ENCODE measurements at places on chromosomes 12 and 14.

DNA sequence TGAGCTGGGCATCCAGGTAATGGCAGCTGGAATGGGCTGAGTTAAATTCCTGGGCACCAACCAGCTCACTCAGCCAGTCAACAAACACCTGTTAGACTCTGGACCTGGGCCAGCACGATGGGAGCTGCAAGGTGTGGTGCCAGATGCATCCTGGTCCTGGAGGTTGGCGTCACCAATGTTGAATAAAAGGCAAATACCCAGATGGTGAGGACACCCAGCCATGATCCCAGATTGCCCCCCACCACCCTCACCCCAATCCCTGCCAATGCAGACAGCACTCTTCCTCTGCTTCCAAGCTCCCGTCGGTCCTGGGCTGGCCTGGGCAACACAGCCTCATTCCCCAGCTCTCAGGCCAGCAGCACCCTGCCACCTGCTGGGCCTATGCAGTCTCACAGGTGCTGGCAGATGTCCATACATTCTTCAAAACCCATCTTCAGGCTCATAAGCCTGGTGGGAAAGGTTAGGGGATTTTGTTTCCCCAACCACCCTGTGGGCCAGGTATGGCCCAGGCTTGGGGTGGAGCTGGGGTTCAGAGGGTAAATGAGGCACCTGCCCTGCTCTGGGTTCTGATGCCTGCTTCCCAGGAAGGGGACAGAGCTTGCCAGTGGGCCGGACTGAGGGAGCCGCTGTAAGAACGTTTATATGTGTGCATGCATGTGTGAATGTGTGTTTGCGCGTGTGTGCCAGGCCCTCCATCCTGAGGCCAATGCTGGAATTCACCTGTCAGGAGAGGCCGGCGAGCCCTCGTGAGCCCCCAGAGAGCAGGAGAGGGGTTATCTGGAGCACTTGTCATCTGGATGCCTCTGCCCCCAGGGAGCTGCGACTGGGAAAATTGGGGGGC, 58.0 kb downstream of the LGMN start:
- DNase-seq, result no peak

DNA sequence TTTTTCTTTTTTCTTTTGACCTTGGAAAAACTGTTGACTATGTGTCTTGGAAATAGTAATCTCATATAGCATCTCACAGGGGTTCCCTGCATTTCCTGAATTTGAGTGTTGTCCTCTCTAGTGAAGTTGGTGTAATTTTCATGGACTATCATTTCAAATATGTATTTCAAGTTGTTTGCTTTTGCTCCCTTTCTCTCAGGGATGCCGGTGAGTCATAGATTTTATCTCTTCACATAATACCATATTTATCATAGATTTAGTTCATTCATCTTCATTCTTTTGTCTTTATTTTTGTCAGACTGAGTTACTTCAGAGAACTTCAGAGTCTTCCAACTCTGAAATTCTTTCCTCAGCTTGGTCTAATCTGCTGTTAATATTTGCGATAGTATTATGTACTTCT, 1320.6 kb downstream of the LRFN5 start:
- no peak for DNase-seq

- DNase-seq, result peak; percentile 36
These were observed 17.9 kb downstream of the ZDHHC22 start for GRCh38 chr14:77123381-77124325.

DNA sequence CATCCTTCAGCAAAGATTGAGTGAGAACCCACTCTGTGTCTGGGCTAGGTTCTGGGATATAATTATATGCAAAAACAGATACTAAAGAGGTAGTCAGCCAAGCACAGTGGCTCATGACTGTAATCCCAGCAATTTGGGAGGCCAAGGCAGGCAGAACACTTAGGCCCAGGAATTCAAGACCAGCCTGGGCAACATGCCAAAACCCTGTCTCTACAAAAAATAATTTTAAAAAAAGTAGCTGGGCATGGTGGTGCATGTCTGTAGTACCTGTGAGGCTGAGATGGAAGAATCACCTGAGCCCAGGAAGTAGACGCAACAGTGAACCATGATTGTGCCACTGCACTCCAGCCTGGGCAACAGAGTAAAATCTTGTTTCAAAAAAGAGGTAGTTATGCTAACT, 237.5 kb upstream of the HMGA2 start:
- DNase-seq, result no peak

DNA sequence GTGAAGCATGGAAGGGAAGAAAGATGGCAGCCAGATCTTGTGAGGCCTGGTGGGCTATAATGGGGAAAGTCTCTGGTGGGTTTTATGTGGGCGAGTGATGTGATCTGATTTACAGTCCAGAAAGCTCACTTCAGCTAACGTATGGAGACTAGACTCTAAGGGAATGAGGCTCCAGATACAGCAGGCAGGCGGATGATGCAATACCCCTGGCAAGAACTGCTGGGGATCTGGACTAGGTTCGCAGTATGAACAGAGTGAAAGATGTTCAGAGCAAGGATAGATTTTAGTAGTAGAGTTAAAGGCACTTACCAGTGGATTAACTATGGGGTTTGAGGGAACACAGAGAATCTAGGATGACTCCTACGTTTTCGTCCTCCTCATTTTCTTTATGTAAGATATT, 253.1 kb downstream of the ANO2 start:
- no peak for DNase-seq

- DNase-seq, result no peak
These were observed 128.3 kb upstream of the PRMT8 start for GRCh38 chr12:3362737-3363136.

DNA sequence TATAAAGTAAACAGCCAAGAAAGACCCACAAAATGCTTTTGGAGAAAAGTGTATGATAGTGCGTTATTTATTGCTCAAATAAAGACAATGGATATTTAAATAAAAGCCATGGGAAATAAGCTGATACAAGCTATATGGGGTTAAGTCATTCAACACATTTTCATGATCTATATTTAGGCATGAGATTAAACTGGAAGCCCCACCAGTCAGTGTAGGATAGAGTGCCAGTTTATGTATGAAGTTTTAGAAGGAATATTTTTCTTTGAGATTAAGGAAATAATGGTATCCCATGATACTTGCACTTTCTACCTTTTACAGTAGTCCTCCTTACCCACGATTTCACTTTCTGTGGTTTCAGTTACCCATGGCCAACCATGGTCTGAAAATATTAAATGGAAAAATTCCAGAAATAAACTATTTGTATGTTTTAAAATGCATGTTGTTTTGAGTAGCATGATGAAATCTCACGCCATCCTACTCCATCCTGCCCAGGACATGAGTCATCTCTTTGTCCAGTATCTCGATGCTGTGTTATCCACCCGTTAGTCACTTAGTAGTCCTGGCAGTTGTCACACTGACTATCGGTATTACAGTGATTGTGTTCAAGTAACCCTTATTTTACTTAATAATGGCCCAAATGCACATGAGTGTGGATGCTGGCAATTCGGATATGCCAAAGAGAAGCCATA, 22.3 kb downstream of the SYT1 start:
- no peak for DNase-seq

DNA sequence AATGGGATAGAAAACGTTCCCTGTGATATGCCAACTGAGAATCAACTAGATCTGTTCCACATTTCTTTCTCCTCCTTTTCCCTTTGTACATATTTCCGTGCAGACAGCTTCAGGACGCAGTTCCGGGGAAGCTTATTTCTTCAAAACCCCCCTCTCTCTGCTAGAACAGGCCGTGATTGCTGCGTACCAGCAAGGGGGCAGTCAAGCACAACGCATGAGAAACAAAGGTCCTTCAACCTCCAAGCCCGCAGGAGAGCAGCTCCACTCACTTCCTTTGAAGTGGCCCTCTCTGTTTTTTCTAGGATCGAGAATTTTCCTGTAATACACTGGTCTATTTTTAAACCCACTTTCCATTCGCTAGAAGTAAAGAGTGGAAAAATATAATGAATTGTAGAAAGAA, 80.8 kb downstream of the ZNF664 start:
- DNase-seq, result peak; percentile 60

DNA sequence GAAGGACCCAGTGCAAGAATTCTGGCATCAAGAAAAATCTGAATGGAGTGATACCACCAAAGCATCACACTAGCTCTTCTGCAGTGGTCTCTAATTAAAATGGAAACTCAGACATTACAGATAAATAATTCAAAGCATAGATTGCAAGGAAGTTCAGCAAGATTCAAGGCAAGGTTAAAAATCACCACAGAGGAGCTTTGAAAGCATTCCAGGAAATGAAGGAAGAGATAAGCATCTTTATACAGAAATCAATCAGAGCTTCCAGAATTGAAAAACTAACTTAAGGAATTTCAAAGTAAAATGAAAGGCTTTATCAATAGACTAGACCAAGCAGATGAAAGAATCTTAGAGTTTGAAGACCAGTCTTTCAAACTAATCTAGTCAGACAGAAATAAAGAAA, 20.4 kb upstream of the GLIPR1 start:
- no peak for DNase-seq

- no peak for DNase-seq
These were observed 75.9 kb upstream of the KCNJ8 start for GRCh38 chr12:21850419-21850818.

- DNase-seq, result no peak
These were observed 5.9 kb downstream of the DDX55 start for GRCh38 chr12:123607756-123608155.

GRCh38 chr12:92558215-92558773, 144.5 kb upstream of the PLEKHG7 start:
- DNase-seq, result no peak

GRCh38 chr14:100571837-100572236, 15.4 kb downstream of the BEGAIN start:
- no peak for DNase-seq
